AG04450 (cell line): ENCODE measurements at places on chromosomes 3 and 15.

DNA sequence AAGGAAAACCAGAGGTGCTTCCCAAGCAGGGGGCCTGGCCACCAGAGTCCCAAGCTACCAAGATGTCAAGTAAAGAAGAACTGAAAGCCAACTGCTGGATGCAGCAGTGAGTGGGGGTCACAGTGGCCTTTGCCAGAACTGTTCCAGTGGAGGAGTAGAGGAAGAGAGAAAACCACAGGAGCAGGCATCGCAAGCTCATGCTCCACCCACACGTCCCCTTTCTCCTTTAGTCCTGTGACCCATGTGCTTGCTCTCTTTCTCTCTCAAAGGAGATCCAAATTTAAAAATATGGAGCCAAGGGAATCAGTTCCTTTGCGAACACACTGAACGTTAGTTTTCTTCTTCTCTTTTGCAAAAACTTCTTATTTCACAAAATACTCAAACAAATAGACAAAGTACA lies 12.4 kb upstream of the ABHD2 start:
- DNase-seq = no peak

GRCh38 chr3:59775761-59776325 lies 726.0 kb upstream of the CFAP20DC start:
- no peak for DNase-seq

- DNase-seq = no peak
Measured at GRCh38 chr15:49706805-49707204, 86.0 kb downstream of the DTWD1 start.

DNA sequence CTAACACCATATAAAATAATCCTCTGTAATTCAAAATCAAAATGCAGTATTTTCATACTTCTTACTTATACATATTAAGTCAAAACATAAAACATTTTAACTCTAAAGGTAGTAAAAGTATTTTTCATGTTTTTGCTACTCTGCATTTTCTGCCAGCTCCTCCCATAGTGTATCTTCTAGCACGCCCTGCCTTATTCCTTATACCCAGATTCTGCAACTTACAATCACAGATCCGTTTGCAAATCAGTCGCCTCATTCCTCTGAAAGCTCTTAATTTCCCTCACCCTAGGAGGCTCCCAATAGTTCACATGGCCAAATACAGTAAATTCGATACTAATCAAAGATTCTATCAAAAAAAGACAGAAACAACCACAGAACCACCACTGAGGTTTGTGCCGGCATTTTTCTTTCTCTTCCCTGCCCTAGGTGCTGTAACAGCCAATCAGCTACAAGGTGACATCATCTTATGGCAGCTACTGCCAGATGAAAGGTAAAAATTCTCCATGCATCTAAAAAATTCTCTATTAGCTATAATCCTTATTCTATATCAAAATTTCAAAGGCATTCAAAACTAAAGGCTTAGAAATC lies 72.9 kb downstream of the CLASP2 start:
- no peak for DNase-seq

DNA sequence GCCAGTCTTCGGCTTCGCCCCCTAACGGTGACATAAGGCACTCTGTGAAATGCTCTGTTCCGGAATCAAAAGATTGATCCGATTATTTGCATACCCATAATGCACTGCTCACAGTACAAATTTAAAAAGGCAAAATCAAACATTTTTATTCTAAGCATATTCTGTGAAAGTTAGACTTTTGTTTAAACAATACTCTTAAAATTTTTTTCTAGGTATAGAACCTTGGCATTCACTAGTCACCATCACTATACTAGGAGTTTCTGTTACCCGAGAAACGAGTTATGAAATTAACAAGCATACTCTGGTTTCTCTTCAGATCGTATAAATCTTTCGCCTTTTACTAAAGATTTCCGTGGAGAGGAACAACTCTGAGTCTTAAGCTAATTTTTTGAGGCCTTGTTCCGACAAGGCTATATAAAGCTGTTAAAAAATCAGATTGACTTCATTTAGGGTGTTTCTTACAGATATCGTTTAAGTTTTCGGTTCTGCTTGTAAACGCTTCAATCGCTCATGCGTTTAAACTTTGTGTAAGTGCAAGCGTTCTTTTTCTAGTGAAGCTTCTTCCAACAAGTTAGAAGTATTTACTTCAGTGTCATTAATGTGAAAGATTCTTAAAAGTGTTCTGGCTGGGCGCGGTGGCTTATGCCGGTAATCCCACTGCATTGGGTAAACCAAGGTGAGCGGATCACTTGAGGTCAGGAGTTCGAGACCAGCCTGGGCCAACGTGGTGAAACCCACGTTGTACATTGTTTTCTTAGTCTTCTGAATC lies at the start of gene RNU5B-1:
Gene RNU5B-1 (plus strand): TSS at position 297 of the 769 bp plus-strand sequence.
- DNase-seq = peak; percentile 95

DNA sequence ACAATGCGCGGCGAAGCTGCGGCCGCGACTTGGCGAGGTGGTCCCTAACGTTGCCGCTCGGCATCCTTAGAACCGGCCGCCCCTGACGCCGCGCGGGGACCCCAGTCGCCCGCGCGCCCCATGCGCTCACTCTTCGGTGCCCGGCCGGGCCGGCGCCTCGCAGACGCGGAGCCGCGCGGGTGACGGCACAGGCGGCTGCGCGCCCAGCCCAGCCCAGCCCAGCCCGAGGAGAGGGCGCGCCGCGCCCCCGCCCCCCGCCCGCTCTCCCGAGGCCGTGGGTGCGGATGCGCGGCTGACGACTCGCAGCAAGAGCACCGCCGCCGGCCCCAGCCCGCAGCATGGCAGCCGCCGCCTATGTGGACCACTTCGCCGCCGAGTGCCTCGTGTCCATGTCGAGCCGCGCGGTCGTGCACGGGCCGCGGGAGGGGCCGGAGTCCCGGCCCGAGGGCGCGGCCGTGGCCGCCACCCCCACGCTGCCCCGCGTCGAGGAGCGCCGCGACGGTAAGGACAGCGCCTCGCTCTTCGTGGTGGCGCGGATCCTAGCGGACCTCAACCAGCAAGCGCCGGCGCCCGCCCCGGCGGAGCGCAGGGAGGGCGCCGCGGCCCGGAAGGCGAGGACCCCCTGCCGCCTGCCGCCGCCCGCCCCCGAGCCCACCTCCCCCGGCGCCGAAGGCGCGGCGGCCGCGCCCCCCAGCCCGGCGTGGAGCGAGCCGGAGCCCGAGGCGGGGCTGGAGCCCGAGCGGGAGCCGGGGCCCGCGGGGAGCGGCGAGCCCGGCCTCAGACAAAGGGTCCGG lies 437 bp downstream of the KLF13 start:
- no peak for DNase-seq

DNA sequence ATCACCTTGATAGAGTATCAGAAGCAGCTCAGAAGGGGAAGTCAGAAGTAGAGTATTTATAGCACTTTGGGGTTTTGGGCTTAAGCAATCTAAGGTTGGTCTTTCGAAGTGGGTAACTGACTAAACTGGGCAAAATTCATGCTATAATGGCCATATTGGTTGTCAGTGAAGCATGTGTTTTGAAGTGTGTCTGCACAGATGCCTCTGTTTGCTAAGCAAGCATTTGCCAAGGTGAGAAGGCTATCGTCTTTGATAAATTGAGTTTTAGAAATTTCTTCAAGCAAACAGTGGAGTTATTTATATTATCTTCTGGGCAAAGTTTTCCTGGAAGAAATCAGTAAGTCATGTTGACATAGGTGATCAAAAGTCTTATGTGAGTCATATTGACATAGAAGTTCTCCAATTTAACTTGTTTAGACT lies 412.8 kb upstream of the TGFBR2 start:
- no peak for DNase-seq

- no peak for DNase-seq
Measured at GRCh38 chr15:45904019-45904418, 269.2 kb downstream of the SQOR start.

- no peak for DNase-seq
Measured at GRCh38 chr15:96870580-96870979, 540.1 kb downstream of the NR2F2 start.

- DNase-seq = no peak
Measured at GRCh38 chr3:119175872-119176756, 2.7 kb downstream of the UPK1B start.

GRCh38 chr15:36370731-36371112 lies 208.7 kb upstream of the CDIN1 start:
- DNase-seq = no peak

DNA sequence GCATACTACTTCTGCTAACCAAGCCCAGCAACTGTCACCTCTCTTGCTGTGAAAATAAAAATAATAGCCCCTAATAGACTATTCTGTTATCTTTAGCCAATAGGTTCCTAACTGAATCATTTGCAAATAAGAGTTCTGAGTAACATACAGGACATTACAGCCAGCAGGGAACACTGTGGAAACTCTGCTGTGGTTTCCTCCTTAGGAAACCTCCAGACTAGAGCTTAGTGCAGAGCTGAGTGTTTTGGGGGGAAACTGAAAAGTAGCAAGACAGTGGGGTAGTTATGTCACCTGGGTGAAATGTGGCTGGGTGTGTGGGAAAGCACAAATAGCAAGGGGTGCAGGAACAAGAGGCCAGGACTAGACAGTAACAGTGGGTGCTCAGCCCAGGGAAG lies 32.4 kb downstream of the DZIP1L start:
- no peak for DNase-seq

GRCh38 chr3:131491775-131492174 lies 11.0 kb downstream of the MRPL3 start:
- DNase-seq = no peak

GRCh38 chr3:182954553-182955235 lies 25.6 kb downstream of the DCUN1D1 start:
- no peak for DNase-seq

DNA sequence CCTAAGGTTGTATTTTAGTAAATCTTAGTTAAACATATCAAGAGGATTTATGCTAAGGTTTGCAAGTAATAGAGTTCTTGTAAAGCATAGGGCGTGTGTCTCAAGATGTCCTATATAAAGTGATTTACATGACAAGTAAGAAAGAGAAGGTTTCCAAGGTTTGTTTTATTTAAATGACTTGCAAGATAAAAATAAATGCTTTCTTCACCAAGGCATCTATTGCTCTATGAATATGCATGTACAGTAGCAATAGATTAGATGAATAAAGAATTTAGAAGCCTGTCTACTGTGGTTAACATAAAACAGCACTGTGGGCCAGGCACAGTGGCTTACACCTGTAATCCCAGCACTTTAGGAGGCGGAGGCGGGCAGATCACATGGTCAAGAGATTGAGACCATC lies 466.4 kb upstream of the IL12A start:
- no peak for DNase-seq

GRCh38 chr3:147962408-147963164 lies 553.4 kb downstream of the ZIC1 start:
- DNase-seq = no peak

- peak; percentile 11 for DNase-seq
Measured at GRCh38 chr3:101643861-101644613, 32.9 kb downstream of the ZBTB11 start.

DNA sequence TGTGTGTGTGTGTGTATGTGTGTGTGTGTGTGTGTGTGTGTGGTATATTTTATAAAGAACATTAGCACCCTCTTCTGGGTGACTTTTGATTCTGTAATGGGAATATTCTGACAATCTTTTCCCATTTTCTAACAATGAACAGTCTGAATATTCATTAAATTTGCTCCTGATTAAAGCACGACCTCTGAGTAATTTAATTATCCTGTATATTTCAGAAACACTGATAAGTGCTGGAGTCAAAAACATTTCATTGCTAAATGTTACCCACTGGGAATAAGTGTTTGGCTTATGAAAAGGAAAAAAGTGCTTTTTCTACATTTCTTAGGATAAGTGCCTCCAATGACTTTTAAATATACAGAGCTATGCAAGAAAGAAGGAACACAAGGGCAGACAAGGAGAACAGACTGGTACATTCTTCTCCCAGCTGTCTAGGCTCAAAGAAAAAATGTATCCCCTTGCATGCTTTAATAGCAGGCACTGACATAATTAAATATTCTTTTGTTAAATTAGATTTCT lies 32.3 kb upstream of the SYNPR start:
- no peak for DNase-seq

GRCh38 chr3:10744098-10744465 lies 71.9 kb upstream of the SLC6A11 start:
- no peak for DNase-seq

- DNase-seq = no peak
Measured at GRCh38 chr3:105503191-105503593, 136.5 kb downstream of the ALCAM start.

GRCh38 chr3:157336252-157337009 lies 100.2 kb upstream of the PTX3 start:
- DNase-seq = no peak

GRCh38 chr15:92391640-92392039 lies 2.0 kb upstream of the ST8SIA2 start:
- no peak for DNase-seq

GRCh38 chr15:41832875-41833274 lies 5.0 kb downstream of the JMJD7 start:
- DNase-seq = no peak

DNA sequence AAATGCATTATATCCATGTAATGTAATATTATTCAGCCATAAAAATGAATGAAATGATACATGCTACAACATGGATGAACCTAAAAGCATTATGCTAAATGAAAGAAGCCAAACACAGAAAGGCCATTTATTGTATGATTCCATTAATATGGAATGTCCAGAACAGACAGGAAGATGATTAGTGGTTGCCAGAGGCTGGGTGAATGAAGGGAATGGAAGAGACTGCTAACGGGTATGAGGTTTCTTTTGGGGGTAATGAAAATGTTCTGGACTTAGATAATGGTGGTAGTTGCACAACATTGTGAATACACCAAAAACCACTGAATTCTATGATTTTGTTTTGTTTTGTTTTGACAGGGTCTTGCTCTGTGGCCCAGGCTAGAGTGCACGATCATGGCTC lies 61.6 kb upstream of the MAP4 start:
- no peak for DNase-seq

DNA sequence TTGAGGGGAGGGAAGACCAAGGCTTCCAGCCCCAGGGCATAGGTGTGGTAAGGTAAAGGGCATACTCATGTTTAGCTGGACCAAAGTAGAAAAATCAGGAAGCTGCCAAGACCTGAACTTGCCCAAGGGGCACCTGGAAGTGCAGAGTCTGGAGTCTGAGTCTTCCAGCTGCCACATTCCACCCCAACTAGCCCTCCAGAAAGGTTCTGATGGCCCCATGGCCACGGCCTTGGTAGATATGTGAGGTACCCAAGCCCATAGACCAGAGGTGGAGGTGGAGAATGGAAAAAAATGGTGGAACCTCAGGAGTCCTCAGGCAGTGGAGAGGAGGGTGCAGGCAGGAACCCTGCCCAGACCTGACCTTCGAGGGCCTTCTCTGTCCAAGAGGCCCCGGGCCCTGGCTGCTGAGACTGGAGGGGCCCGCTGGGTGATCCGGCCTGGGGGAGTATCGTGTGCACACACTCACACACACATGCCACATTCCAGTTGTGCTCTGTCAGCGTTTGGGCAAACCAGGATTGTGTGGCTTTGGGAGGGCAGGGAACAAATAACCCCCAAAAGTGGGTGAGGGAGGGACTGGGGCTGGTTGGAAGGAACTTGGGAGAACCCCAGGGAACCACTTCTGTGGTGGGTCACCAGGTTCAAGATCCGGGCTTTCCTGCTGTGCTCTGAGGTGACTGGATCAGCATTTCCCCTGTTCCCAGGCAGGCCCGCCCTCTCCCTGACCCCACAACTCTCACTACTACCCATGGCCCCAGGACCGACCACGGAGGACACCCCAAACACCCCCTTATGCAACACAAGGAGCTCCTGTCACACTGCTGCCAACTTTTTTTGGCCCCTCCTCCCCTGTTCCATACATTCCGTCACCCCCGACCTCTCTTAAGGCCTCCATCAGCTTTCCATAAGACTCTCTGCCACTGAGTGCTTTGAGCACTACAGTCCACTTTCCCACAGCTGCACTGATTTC lies 11.6 kb downstream of the MYL3 start:
- no peak for DNase-seq
